ENCODE measurements at places on chromosomes 1 and 21.

GRCh38 chr1:55870106-55870505 is 654.9 kb upstream of the USP24 start:
- DNase-seq = no peak

- DNase-seq = no peak
Observed at GRCh38 chr1:183970516-183971300, 66.8 kb downstream of the COLGALT2 start.

DNA sequence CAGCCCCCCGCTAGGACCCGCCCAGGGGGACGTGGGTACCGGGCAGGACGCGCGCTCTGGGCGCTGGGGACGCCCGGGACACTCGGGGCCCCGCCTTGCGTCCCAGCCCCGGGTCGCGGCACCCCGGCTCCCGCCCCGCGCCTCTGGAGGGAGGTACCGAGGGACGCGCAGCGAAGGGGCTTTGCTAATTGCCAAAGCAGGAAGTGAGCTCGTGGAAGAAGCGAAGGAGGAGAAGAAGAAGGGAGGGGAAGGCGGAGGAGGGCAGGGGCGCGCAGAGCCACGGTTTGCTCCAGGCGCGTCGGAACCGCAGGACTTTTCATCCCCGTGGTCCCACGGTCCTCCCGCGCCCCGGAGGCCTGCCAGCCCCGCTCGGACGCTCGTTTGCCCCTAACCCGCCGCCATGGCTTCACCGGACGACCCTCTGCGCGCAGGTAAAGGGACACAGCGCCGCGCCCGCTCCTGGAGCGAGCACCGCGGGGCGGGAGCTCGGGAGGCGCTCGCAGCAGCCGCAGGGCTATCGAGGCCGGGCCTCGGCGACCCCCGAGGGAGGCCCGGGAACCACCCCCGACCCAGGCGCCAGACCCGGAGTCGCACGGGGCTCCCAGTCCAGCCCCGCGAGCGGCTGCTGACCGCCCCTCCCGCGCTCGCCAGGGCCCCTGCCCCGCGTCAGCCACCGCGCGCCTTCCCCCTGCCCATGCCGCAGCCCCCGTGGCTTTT is 1.3 kb downstream of the EDARADD start:
- peak; percentile 23 for DNase-seq

DNA sequence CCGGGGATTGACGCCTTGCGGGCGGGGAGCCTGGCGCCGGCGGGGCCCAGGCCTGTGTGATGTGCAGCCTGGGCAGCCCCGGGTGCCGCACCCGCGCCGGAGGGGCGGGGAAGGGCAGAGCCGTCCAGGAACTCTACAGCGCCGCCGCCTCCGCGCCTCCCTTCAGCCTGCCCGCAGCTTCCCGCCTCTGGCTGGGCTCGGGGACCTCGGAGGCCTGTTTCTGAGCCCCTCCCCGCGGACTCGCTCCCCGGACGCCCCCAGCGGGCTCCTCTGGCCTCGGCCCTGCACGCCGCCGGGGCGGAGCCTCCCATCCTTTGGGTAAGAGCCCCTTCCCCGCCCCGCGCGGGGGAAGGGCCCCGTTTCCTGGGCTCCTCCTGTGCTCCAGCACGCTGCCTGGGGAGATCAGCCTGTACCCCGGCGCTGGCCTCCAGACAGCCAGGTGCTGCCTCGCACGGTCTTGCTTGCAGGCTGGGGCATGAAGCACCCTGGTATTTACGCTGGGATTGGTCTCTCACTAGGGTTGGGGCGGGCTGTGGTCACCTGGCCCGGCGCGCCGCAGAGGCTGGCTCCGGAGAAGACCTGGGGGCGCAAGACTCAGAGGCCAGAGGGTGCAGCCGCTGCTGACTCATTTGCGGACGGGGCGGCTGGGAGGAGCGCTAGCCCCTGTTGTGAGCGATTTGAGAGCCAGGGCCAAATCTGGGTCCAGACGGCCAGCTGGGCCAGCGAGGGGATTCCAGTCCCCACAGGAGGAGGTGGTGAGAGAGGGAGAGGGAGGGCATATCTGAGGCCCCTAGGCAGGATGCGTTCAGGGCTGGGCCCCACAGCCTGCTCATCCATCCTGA is 5.7 kb upstream of the ACOT11 start:
- DNase-seq = peak; percentile 9

- no peak for DNase-seq
Observed at GRCh38 chr1:18970762-18971161, 14.3 kb upstream of the IFFO2 start.

- no peak for DNase-seq
Observed at GRCh38 chr1:107184888-107185287, 44.0 kb downstream of the NTNG1 start.

DNA sequence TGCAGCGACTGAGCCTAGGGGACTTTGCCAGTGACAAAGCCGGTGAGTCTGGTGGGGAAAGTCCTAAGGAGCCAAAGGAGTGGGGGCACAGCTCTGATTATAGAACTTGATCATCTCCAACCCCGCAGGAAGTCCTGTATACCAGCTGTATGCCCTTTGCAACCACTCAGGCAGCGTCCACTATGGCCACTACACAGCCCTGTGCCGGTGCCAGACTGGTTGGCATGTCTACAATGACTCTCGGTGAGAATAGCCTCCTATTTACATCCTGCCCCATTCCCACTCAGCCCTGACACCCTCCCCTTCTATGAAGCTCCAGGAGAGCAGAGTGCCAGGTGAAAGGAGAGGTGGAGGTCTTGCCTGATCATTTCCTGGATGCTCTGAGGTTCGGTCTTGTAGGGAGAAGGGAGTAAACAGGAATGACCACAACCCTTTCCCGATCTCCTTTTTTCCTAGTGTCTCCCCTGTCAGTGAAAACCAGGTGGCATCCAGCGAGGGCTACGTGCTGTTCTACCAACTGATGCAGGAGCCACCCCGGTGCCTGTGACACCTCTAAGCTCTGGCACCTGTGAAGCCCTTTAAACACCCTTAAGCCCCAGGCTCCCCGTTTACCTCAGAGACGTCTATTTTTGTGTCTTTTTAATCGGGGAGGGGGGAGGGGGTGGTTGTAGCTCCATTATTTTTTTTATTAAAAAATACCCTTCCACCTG is 1.2 kb upstream of the PPOX start:
- DNase-seq = no peak

GRCh38 chr1:30942326-30942963 is 33.9 kb upstream of the SDC3 start:
- DNase-seq = no peak

DNA sequence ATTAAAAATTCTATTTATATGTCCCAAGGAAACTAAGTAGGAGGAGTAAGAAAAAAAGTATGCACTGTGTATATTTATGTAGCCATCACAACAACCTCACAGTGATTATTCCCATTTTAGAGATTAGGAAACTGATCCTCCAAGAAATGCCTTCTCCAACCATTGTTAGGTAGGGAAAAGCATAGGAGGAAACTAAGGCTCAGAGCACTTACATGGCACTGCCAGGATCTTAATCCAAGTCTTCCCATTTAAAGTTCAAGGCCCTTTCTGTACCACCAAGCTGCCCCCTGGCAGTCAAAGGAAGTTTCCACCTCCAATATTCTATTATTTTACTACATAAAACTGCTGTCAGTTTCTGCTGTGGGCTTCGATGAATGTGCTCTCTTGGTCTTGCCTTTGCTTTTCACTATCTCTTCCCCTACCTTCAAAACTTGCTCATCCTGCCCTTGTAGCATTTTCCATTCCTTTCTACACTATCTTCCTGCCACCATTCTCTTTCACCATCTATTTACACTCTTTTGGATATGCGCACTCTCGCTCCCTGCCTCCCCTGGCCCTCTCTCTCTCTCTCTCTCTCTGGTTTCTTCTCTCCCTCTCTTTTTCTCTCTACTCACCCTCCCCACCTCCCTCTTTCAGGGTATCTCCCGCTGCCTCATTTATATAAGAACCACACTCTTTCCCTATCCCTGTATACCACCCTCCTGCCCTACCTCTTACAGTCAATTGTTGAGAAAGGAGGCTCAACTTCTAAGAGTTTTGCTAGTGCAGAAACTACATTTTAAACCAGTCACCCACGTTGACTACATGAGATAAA is 34.0 kb downstream of the PUM1 start:
- DNase-seq = no peak

GRCh38 chr1:6505367-6506209 is 14.1 kb upstream of the PLEKHG5 start:
- no peak for DNase-seq

- no peak for DNase-seq
Observed at GRCh38 chr21:38988509-38989378, 183.0 kb downstream of the ETS2 start.

DNA sequence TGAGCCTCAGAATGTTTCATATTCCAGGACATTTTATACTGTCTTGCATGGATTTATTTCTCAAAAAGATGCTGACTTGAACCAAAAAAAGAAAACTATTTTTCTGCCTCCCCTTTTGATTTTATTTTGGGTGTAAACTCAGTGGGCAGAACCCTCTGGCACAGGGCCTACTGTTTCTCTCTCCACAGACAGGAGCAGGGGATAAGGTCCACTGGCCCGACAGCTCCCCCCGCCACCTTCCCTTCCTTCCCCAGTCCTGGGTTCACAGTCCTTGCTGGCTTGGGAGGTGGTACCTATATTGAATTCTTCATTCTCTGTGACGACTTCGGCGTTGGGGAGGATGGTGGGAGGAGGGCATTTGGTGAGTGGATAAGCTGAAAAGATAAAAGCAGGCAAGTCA is 114.3 kb downstream of the ZSCAN20 start:
- DNase-seq = no peak

DNA sequence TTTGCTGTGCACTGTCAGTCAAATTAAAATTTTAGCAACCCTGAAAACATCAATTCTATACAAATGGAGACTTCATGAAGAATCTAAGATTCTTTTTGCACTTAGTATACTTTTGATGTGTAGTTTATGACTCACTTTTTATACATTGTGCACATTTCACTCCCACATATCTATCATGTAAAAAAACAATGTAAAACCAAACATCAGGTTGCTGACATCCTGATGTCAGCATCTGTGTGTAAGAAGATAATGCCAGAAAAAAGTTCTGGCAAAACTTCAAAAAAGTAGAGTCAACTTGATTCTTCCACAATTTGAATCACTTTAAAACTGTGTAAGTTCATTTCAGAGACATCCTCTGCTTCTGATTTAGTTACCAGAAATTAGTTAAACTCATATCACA is 115.7 kb downstream of the CENPF start:
- DNase-seq = no peak

DNA sequence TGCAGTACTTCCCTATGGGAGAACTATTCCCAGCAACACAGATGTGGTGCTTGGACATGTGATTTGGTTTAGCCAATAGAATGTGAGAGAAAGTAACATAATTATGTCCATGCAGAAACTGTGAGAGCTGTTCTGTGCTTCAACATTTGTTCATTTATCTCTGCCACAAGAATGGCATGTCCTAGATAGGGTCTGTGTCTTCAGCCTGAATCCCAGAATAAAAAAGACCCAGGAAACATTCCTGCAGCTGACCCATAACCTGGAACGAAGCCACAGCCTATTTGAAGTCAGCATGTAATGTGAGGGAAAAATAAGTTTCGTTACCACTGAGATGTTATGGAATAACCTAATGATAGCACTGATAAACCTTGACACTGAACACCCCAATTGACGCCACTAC is 552.0 kb upstream of the USP24 start:
- DNase-seq = no peak
